ENCODE measurements at places on chromosomes 2 and 18.
A peak's percentile ranks its signal among the peaks of the same experiment; 100 is the strongest.

DNA sequence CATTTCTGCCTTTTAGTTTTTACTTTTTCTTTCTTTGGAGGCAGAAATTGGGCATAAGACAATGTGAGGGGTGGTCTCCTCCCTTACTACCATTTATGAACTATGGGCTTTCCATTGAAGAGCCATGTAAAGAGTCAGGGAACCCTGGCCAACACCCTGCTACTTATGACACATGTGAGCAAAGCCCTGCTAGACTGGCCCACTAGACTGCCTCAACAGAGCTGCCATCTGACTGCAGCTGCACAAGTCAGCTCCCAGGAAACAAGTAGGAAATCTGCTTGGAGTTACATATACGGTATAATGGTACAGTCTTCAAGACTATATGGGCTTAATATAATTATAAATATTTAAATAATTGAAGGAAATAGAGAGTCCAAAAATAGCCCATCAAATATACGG, 816.8 kb downstream of the TRIB2 start:
- DNase-seq: no peak

GRCh38 chr2:191738003-191738402, 60.1 kb downstream of the NABP1 start:
- no peak for DNase-seq

DNA sequence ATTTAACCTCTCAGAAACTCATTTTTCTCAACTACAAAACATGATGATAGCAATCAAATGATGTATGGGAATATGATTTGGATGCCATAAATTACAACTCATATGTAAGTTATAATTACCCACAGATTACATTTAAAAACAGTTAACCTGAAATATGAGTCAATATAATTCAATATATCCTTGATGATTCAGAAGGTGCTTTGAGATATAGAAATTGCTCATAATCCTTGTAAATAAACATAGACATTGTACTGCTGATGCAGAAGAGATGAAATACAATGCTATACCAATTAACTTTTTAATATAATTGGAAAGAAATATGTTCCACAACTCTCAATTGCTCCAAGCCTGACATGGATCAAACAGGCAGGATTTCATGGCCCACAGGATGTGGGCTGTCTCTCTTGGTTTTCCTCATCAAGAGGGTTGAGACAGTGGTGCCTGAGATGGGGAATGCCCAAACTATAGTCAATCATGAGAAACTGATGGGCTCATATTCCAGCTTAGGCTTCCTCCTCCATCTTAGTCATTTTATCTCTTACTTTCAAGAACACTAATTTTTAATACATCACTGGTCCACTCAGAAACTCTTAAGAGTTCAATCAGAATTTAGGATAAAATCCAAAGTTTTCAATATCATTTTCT, 49.4 kb downstream of the NCKAP5 start:
- no peak for DNase-seq

- peak; percentile 14 for DNase-seq
Observed at GRCh38 chr2:216142540-216142939, 33.4 kb downstream of the XRCC5 start.

DNA sequence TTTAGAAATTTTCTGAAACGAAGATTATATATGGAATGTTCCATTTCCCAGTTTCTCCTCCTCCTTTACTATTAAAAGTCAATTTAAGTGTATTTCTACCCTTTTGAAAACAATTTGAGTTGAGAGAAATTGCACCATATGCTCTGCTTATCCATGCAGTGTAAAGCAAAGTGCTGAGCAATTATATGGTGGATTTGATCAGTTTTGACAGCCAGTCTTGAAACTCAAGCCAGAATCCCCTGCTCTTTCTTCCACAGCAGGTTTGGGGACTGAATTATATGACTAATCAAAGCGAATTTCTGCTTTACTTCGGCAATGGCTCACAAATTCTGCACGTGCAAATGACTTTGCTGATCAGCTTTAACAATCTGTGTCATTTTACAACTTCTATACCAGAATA, 1183.6 kb downstream of the LRP1B start:
- no peak for DNase-seq

GRCh38 chr2:96404446-96405373, 69.1 kb downstream of the NCAPH start:
- DNase-seq: no peak

DNA sequence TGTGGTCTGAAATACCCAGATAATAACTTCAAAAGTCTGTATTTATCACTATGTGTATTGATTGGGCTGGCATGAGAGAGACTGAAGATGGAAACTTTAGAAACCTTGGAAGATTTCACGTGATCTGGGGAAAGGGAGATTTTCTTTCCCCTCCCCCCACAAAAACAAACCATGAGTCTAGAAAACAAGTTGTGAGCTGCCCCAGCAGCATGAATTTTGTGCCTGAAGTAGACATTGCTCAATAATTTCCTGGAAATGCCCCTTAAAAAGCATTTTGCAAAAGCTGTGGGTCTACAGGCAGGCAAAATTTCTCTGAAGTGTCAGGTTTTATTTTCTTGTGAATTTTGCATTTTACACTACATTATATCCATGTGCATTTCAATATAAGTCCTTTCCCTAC, 101.8 kb downstream of the ETAA1 start:
- DNase-seq: no peak

DNA sequence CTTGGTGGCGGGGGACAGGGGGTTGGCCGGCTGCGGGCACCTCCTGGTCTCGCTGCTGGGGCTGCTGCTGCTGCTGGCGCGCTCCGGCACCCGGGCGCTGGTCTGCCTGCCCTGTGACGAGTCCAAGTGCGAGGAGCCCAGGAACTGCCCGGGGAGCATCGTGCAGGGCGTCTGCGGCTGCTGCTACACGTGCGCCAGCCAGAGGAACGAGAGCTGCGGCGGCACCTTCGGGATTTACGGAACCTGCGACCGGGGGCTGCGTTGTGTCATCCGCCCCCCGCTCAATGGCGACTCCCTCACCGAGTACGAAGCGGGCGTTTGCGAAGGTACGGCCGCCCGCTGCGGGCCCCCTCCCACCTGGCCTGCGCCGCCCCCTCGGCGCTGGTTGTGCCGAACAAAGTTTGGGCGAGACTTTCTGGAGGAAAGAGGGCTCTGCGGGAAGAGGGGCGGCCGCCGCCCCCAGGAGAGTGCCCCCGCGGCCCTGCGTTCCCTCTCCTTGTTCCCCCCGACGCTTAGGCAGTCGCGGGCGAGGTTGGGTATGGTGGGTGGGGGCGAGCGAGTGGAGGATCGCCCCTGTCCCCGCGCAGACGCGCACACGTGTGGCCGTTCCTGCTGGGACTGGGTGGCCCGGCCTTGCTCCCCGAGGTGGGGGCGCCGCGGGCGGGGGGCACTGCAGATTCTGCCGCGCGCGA, 866 bp downstream of the CRIM1 start:
- DNase-seq: no peak

GRCh38 chr2:186551323-186552050, 38.4 kb upstream of the ITGAV start:
- no peak for DNase-seq
